HEK293T (cell line): ENCODE measurements at places on chromosomes 6 and 20.
A peak's percentile ranks its signal among the peaks of the same experiment; 100 is the strongest.

- no peak for DNase-seq
Observed at GRCh38 chr6:23518294-23518693, 607.7 kb upstream of the NRSN1 start.

- no peak for DNase-seq
Observed at GRCh38 chr20:4111440-4112411, 96.4 kb upstream of the RNF24 start.

DNA sequence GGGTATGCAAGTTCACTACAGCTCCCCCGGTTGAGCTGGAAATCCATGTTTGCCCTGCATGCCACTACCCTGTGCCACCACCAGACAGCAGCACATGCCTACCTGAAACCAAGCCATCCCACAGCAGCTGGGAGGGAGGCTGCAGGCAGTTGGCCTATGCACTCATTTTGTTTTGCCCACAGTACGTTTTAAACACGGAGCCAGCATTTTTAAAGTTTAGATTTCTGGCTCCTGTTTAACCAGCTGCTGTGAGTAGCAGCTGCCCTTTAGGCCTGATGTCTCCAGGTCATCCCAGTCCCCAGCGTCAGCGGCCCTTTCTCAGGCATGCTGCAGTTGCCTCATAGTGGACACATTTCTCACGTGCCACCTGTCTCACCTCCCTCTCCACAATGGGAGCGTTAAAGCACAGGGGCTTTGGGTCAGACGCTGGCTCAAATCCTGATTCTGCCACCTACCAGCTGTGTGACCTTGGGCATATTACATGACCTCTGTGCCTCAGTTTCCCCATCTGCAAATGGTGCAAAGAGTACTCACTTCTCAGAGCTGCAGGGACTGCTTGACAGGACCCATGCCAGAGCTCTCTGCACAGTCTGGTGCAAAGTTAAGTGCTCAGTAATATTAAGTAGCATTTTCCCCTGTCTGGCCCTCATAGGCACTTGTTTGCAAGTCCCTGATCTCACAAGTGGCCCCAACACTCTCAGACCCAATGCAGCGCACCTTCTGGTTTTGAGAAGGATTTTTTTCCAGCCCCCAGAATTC is 8.2 kb upstream of the UBE2V1 start:
- DNase-seq = peak; percentile 42

- peak; percentile 55 for DNase-seq
Observed at GRCh38 chr6:116536216-116536621, 9.3 kb downstream of the TRAPPC3L start.

DNA sequence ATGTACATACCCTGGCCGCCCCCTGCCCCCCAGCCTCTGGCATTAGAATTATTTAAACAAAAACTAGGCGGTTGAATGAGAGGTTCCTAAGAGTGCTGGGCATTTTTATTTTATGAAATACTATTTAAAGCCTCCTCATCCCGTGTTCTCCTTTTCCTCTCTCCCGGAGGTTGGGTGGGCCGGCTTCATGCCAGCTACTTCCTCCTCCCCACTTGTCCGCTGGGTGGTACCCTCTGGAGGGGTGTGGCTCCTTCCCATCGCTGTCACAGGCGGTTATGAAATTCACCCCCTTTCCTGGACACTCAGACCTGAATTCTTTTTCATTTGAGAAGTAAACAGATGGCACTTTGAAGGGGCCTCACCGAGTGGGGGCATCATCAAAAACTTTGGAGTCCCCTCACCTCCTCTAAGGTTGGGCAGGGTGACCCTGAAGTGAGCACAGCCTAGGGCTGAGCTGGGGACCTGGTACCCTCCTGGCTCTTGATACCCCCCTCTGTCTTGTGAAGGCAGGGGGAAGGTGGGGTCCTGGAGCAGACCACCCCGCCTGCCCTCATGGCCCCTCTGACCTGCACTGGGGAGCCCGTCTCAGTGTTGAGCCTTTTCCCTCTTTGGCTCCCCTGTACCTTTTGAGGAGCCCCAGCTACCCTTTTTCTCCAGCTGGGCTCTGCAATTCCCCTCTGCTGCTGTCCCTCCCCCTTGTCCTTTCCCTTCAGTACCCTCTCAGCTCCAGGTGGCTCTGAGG is 7.6 kb downstream of the CDKN1A start:
- DNase-seq = no peak

- DNase-seq = no peak
Observed at GRCh38 chr20:55067158-55067825, 591.9 kb downstream of the DOK5 start.

DNA sequence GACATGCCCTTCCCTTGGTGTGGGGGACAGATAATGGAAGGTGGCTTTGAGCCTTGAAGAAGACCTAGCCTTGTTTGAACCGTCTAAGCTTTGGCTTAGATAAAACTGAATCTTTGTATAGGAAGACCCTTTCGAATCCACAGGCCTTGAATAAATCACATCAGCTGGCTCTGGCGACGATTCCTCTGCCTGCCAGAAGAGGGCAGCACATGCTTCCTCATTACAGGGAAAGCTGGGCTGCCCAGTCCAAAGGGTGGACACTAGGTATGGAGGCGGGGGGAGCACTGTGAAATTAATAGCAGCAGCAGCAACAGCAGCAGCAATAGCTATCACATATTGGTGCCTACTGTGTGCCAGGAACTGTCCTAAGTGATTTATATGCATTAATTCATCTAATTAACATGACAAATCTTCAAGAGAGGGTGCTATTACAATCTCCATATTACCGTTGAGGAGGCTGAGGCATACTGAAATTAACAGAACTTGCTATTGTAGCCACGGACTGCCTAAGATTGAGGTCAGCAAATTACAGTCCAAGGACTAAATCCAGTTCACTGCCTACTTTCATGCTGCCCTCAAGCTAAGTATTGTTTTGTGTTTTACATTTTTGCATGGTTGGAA is 85.1 kb downstream of the CLIC5 start:
- peak; percentile 74 for DNase-seq

DNA sequence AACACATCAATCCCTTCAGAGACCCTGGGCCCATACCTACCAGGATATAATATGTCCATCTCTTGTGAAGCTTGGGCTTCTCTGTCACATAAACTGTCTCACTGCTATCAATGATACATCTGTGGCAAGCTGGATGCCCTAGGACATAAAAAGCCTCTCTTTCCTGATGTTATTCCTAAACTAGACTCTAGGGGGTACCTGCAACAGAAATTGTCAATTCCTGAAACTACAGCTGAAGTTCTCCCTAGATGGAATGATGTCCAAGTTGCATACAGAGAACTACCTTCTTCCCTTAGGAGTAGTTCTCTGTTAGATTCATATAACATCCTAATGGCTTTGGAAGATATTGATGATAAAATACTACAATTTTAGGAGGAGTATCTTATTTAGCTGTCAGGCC is 35.8 kb downstream of the TBX18 start:
- DNase-seq = peak; percentile 40
